ENCODE measurements at places on chromosomes 7 and 10.

GRCh38 chr7:130875-131780 lies 61.2 kb upstream of the FAM20C start:
- no peak for DNase-seq

- no peak for DNase-seq
Observed at GRCh38 chr10:13887761-13888160, 301.0 kb downstream of the PRPF18 start.

DNA sequence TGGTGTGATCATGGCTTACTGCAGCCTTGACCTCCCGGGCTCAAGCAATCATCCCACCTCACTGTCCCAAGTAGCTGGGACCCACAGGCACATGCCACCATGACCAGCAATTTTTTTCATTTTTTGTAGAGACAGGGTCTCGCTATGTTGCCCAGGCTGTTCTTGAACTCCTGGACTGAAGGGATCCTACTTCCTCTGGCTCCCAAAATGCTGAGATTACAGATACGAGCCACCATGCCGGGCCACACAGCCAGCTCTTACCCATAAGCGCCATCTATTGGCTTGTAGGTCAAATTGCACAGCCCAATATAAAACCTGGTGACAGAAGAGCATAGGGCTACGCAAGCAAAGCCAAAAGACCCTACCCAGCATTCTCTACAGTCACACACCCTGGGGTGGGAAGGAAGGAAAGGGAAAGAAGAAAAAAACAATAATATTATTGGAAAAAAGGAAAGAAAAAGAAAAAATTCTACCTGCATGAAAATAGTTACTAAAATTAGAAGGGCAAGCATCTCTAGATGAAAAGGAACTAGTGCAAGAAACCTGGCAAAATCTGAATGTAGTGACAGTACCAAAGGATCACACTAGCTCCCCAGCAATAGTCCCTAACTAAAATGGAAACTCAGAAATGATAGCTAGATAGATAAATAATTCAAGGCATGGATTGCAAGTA lies 29.4 kb upstream of the AMPH start:
- no peak for DNase-seq

DNA sequence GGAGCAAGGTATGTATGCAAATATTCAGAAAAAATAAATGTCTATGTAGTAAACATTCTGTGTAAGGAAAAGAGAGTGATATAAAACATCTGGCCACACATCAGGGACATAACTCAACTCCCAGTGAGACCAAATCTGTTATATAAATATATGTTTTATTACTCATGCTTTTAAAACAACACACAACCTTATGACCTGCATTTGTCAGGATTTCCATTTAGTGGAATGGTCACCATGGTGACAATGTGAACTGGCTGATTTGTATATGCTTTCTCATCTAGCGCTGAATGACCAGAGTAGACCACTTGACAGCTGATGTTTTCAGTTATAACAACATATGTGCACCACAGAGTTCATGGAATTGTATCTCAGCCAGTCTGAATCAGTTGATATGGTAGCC lies 551.7 kb downstream of the HTR7 start:
- no peak for DNase-seq

GRCh38 chr7:17617857-17618651 lies 319.6 kb downstream of the AHR start:
- no peak for DNase-seq

DNA sequence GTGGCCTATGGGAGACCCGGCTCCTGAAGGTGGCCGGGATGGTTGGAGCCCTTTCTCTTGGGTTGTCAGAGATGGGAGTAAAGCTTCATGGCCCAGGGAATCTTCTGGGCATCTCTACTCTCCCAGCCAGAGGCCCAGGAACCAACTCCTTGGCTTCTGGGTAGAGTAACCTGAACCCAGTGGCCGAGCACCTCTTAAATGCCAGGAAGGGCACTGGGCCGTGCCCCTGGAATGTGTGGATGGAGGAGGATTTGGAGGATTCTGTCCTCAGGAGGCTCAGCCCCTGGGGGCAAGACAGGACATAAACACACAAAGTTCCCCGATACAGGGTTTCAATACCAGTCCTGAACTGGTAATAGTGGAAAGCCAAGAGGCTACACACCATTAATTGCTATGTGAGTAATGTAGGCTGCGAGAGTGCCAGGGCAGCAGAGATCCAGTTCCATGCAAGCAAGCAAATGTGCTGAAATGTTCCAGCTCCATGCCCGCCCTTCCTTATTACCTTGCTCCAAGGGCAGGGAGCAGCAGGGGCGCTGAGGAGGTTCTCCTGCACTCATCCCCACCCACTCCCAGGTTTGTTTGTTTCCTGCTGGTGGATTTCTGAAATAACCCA lies 1.2 kb downstream of the PALD1 start:
- DNase-seq, result no peak

- no peak for DNase-seq
Observed at GRCh38 chr7:11811709-11812108, 20.3 kb downstream of the THSD7A start.

DNA sequence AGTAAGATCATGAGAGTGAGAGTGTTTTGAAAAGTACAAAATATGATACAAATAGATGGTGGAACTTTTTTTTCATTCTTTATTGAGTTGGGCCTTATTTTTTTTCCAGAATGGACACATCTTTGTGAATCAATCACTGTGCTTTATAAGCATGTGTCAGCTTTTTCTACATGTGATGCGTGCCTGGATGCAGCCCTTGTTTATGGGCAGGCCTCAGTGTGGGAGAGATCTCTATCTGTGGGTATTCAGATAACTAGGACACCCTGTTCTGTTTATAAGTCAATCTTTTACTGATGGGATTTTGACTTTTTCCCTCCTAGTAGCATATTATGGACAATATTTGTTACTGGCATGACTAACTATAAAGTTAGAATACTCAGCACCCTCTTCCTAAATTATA lies 42.9 kb upstream of the IKZF1 start:
- DNase-seq, result no peak

DNA sequence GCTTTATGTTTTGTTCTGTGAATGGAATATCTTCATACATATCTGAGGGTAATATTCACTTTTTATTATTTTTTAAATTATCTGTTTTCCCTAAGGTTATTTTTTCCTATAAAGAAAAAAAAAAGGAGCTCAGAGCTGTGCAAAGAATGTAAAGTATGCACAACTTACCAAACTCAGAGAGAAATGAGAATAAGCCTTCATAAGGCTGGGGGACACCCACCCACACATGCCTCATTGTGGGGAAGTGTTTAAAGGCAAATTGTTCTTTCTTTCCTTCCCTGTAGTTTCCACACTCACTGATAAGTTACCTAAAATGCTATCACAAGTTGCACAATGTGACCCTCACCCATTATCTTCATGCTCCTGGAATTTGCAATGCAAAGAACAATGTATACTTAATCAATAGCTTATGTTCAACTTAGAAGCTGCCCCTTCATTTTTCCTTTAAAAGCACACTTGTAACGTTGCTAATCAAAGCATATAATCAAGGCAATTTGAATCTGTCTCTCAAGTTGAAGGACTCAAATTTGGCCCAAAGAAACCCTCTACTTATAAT lies 108.1 kb downstream of the GNAT3 start:
- no peak for DNase-seq

DNA sequence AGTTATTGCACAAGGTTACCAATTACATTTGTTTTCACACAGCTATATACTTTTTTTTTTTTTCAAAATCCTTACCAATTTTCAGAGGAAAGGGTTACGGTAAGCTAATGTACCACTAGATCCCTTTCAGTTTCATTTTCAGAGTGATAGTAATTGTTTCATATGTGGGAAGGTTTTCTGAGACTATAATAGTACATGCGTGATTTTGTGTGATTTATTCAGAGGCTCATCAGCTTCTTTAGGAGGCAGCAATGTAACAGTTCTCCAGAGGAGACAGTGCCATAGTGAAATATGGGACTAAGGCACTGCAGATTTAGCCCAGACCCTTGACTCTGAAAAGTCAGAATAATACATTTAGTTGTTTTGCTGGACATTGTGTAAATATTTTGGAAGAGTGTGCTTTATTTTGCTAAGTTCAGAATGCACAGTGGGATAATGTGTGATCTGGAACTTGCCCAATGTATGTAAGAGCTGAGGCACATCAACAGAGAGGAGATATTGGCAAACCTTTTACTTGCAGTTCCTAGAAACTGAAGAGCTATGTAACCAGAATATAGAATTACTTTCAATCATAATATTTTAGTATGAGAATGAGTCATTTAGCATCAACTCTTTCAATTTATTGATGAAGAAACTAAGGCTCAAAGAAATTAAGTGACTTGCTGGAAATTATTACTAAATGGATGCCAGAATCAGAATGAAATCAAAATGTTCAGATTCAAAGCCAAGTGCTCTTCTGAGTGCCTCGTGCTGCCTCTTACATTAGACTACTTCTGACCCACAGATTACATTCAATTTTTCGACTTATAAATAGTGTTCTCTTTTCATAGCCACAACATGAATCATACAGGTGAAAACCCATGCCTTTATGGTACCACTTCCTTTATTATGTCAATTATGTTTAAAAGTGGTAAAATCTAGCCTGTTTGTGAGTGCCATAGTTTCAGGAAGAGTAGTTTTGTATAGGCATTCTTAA lies 207.7 kb upstream of the TEX47 start:
- no peak for DNase-seq

- DNase-seq, result no peak
Observed at GRCh38 chr10:111298031-111298430, 221.2 kb downstream of the ADRA2A start.

DNA sequence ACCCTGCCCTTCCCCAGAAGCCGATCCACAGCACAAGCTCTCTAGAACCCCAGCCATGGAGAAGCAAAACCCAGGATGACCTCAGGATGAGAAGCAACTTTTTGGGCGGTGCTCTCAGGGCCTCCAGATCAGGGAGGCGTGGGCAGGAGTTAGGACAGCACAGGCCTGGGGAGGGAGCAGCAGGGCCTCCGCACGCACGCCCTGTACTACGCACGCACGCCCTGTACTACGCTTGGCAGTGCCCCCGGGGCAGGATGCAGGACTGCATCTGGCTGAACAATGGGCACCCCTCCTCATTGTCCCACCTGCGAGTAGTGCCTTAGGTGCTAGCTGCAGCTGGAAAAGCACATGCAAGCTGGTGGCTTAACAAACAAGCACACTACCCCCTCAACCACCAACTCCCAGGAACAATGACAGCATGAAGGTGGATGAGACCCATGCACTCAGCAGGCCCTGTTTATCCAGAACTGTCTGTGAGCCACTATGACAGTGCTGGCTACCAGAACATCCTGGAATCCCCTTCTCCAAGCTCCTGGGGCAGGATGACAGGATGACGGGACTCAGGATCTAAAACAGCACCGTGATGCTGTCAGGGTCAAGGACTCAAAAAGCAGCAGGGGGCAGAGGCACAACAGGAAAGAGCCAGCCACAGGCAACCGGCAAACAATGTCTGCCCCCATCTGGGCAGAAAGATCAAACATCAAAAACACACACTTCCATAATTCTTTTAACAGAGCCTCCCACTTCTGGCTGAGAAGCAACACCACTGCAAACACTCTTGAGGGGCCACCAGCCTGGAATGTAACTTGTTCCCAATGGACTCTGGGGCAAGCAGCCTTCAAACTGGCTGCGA lies 11.8 kb downstream of the PODXL start:
- no peak for DNase-seq

- DNase-seq, result no peak
Observed at GRCh38 chr10:6562221-6562620, 17.9 kb downstream of the PRKCQ start.

GRCh38 chr10:105023211-105024111 lies 382.4 kb downstream of the SORCS3 start:
- DNase-seq, result no peak

- no peak for DNase-seq
Observed at GRCh38 chr7:27151341-27151930, 947 bp downstream of the HOXA3 start.

- no peak for DNase-seq
Observed at GRCh38 chr7:12481722-12482121, 78.1 kb upstream of the VWDE start.

GRCh38 chr10:98815039-98815885 lies 368.5 kb upstream of the HPS1 start:
- no peak for DNase-seq

DNA sequence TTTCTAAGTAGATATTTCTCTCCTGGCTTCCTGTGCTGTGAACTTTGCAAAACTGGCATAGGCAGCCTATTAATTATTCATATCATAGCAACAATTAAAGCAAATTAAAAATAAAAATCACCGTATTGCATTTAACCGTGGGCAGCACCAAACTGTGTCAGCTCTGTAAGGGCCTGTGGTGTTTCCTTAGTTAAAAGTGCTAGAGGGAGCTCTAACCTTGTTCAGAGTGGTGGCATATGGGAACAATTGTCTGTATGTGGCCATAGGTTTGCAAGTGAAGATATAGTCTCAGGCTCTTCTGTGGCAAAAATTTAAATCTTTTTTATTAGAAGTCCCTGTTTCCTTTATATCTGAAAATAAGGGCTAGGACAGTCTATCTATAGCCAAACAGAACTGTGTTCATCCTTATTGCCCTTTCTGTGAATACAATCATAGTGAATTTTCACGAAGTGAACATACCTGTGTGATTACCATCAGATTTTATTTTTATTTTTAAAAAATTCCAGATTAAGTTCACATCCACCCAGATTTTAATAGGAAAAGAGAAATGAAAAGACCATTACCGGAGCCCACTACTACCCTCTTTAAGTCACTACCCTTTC lies 92.6 kb downstream of the POLL start:
- DNase-seq, result no peak

DNA sequence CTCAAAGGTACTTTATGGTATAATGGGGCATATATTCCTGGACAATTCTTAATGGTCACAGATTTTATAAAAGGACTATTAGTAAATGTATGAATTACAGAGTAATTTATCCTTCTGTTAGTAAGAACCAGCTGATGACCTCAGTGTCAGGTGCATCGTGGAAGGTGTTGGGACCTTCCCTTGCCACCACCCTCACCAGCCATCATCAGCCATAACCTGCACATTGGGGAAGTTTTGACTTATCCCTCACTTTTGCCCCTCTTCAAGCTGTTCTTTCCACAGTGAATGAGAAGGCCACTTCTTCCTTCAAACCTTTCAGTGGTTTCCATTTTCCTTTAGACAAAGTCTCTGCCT lies 52.2 kb downstream of the FIGNL1 start:
- DNase-seq, result no peak

DNA sequence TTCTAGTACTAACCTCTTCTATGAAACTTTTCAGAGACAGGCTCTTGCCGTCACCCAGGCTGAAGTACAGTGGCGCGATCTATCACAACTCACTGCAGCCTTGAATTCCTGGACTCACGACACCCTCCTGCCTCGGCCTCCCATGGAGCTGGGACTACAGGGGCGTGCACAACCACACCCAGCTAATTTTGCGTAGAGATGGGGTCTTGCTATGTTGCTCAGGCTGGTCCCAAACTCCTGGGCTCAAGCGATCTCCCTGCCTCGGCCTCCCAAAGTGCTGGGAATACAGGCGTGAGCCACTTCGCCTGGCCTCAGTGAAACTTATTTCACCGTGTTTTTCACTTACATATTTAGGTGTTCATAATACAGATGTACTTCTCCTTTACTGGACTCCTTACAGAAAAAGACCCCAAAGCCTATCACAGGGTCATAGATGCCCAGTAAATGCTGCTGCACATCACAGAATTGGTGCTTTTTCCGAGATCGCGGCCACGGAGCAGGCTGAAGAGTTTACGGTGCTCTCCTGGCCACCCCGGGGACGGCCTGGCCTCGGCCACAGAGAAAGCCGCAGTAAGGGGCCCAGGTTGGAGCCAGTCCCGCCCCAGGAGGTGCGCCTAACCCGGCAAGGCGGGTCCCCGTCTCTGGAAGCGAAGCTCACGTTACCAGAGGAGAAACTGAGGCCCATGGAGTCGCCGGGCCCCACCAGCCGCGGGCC lies 595 bp downstream of the TBL2 start:
- no peak for DNase-seq
